ENCODE measurements at places on chromosomes 4 and X.

DNA sequence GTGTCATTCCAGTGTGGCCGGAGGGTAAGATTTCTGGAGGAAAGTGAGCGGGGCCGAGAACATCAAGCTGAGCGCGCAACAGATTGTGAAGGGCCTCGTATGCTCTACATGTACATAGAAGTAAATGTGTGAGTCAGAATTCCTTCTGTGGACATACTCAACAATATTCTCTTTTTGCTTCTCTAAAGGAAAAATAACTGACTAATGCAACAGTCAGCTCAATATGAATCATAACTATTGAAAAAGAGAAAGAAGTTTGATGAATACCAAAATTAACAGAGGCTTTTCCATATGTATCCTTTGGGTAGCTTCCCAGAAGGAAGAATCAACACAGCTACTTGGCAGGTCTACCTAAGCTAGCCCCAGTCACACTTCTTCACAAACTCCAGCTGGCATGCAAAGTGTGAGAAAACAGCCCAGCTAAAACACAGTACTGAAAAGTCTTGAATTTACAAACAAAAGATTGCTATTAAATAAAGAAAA, 87.5 kb upstream of the ZFP42 start:
- no peak for DNase-seq

- no peak for DNase-seq
Measured at GRCh38 chrX:115588179-115588578, 27.2 kb downstream of the PLS3 start.

- DNase-seq: no peak
Measured at GRCh38 chrX:114611018-114611619, 27.2 kb downstream of the HTR2C start.

- no peak for DNase-seq
Measured at GRCh38 chr4:154720123-154720522, 23.7 kb upstream of the LRAT start.

DNA sequence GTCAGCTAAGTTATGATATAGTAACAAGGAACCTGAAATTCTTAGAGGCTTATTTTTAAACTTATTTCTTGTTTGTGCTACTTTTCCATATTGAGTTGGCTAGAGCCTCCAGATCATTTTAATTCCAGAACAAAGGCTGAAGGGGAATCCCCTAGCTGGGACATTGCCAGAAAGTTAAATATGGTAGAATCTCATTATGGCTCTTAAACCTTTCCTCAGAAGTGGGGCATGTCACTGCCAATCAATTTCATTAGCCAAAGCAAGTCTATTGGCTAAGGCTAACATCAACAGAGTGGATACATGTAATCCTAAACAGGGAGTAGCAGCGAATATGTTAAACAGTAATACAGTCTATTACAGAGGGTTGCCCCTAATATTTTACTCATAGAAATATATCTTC, 47.0 kb downstream of the FTHL17 start:
- DNase-seq: no peak

- no peak for DNase-seq
Measured at GRCh38 chrX:86171366-86171765, 23.1 kb downstream of the DACH2 start.

GRCh38 chr4:23942471-23942870, 52.6 kb upstream of the PPARGC1A start:
- no peak for DNase-seq

- no peak for DNase-seq
Measured at GRCh38 chr4:162497564-162498167, 333.9 kb upstream of the FSTL5 start.

DNA sequence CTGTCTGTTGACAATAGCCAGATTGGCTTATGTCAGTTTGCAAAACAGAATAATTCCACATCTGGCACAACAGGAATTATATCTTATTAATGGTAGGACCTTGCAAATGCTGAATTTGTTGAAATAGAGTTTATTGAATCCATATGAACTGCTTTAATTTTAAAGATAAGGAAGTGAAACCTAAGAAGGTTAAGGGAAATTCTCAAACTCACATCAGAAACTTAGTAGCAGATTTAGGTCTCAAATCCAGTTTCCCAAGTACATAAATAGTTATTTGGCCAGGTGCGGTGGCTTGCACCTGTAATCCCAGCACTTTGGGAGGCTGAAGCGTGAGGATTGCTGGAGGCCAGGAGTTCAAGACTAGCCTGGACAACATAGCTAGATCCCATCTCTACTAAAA, 117.1 kb downstream of the HNRNPD start:
- no peak for DNase-seq

- no peak for DNase-seq
Measured at GRCh38 chr4:82770607-82771006, 28.0 kb downstream of the SCD5 start.

- DNase-seq: no peak
Measured at GRCh38 chr4:181601103-181601502, 642.1 kb upstream of the TENM3 start.

DNA sequence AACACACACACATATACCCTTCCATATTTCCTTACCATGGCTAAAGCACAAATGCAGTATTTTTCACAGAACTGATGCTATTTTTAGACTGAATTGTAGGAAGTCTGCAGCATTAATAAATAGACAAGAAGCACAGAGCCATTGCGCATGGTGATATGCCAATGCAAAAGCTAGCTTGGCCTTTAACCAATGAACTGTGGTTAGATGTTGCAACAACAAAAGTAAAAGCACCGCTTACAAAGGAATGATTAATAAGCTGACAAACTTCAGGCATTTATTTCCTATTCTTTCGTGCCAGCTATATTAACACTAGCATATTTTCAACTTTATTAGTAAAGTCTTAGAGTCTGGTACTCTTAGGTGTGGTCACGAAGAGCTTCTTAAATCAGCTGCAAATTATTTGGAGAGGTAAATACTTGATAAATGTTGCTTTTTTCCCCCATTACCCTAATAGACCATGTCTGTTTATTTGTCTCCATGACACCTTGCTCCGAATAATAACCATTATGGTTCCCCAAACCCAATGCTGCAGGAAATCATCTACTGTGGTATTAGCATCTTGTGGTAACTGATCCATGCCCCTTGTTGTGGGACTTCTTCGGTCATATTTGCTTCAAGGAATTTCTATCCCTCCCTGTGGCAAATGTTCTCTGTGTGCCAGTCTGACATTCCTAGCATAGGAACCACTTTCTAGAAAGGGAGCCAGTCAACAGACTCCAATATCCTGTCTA, 306.1 kb upstream of the TAPT1 start:
- no peak for DNase-seq

- no peak for DNase-seq
Measured at GRCh38 chr4:6209921-6210320, 9.6 kb upstream of the JAKMIP1 start.

- DNase-seq: no peak
Measured at GRCh38 chrX:122596998-122597397, 587.1 kb upstream of the GRIA3 start.

- no peak for DNase-seq
Measured at GRCh38 chrX:149267878-149268813, 237.0 kb downstream of the IDS start.

DNA sequence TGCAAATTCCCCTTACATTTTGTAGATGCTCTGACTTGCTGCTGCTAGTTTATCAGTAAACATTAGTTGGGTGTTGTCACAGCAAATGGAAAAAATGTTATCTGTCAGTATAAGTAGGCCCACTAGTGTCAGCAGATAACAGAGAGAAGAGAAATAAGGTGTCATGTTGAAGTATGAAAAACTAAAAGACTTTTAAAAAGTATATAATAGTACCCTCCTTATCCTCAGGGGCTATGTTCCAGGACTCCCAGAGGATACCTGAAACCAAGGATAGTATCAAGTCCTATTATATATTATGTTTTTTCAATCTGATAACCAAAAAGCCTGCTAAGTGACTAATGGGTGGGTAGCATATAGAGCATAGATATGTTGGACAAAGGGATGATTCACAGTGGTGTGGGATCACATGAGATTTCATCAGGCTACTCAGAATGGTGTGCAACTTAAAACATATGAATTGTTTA, 11.6 kb upstream of the BMP2K start:
- DNase-seq: no peak

DNA sequence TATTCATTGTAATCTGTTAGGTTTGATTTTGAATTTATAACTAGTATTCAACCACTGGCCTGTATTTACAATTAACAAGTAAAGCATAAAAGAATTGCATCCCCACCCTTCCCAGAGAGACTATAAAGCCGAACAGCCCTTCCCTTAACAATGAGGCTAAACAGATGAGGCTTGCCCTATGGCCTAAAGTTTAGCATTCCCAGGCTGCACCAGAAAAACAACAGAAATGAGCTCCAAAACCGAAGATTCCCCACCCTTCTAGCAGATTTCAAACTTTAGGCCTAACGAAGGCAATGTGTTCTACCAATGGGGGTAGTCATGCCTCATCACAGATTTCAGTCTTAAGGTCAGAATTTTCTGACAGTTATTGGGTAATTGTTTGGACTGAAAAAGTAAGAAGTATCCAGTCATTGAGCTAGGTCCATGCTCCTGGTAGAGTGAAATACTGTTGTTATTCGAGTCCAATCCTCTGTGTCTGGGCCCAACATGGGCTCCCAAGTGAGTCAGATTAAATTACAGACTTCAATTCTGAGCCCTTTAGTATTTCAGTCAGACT, 197.6 kb downstream of the ANTXR2 start:
- DNase-seq: no peak
